Stimulated activated CD4-positive, alpha-beta T cell treated with anti-CD3 and anti-CD28 coated beads, Interleukin-1b, Interleukin-23, amount 100 ng/mL, for 24 hours (primary cell): ENCODE measurements at places on chromosomes 1 and 21.

GRCh38 chr1:51666478-51666877, 49.6 kb downstream of the OSBPL9 start:
- no peak for DNase-seq

DNA sequence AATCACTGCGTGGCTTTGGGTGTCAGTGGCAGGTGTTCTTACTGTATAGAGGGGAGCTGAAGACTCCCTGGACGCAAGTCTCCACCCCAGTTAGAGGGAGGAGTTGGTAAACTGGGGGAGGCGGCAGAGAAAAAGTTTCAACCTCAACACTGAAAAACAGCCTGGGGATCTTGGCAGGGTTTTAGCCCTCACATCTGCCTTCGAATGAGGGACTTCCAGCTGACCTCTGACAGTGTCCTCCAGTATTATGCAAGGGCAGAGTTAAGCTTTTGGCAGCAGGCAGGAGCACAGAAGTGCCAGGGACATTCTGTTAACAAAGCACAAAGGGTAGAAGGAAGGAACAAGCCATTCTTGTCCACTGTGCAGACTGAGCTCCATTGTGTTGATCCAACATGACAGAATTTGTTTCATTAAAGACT, 41.2 kb upstream of the RAB4A start:
- DNase-seq: no peak

DNA sequence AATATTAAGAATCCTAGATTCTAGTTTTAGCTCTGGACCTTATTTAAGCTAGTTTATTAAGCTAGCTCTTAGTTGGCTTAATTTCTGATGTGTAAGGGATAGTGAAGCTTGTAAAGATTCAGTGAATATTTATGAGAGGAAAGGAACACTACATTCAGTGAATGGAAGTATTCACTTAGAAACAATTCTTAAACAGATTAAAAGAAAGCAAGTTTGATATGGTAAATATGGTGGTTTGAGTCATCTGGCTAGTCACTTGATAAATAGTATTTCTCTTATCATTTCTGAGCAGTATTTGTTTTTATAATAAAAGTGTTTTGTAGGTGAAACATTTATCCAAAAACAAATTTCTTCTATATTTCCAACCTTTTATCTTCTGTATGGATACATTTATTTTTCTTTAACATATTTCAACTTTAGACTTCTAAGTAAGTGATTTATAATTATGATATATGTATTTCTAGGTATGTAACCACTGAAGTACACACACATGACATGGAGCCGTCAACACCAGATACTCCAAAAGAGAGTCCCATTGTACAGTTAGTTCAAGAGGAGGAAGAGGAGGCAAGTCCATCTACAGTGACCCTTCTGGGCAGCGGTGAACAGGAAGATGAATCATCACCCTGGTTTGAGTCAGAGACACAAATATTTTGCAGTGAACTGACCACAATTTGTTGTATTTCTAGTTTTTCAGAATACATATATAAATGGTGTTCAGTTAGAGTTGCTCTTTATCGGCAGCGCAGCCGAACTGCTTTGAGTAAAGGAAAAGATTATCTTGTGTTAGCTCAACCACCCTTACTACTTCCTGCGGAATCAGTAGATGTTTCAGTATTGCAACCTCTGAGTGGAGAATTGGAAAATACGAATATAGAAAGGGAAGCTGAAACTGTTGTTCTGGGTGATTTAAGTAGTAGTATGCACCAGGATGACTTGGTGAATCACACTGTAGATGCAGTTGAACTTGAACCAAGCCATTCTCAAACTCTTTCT, 55.6 kb downstream of the SUCO start:
- no peak for DNase-seq

DNA sequence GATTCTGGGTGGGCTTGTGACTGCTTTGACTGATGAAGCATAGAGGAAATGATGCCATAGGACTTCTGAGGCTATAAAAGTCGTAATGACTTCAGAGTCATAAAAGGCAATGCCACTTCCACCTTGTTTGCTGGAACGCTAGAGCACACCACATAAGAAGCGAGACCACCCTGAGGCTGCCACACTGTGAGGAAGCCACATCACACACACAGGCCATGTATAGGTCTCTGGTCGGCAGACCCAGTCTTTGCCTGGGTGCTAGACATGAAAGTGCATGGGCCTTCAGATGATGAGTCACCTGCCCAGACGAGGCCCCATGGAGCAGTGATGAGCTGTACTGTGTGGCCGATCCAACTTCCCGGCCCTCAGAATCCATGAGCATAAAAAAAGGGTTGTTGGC, 14.2 kb upstream of the KANK4 start:
- DNase-seq: no peak

DNA sequence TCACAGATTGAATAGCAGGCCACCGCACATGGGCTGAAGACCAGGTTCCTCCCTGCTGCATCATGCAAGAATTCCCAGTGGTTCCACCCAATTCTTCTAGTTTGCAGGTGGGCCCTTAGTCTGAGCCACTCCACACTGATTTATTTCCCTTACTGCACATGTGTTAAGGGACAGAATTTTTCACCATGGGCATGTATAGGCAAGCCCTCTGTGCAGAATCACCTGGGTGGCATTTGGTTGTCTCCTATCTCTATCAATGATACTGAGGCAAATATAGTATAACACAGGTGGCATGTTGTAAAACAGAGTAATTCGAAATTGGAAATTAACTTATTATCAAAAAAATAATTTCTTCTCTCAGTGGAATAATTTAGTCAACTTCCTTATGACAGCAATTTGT, 1892.4 kb downstream of the NCAM2 start:
- no peak for DNase-seq

- no peak for DNase-seq
These were observed 16.8 kb upstream of the NID1 start for GRCh38 chr1:236081546-236082227.

DNA sequence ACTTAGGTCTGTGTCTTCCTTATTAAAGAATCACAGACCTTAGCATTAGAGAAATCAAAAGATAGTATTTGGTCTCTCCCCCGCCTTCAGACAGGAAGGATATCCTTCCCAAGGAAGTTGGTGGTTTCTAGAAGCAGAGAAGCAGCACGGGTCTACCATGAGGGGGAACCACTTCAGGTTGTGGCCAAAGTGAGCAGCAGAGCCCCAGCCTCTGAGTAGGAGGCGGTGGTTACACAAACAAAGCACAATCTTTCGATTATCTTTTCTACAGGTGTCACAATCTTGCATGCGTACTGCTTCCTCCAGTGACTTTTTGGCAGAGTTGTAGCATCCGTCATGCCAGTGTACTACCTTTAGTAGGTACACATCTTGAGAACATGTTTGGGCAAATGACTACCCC, 8.8 kb downstream of the PGLYRP4 start:
- no peak for DNase-seq

DNA sequence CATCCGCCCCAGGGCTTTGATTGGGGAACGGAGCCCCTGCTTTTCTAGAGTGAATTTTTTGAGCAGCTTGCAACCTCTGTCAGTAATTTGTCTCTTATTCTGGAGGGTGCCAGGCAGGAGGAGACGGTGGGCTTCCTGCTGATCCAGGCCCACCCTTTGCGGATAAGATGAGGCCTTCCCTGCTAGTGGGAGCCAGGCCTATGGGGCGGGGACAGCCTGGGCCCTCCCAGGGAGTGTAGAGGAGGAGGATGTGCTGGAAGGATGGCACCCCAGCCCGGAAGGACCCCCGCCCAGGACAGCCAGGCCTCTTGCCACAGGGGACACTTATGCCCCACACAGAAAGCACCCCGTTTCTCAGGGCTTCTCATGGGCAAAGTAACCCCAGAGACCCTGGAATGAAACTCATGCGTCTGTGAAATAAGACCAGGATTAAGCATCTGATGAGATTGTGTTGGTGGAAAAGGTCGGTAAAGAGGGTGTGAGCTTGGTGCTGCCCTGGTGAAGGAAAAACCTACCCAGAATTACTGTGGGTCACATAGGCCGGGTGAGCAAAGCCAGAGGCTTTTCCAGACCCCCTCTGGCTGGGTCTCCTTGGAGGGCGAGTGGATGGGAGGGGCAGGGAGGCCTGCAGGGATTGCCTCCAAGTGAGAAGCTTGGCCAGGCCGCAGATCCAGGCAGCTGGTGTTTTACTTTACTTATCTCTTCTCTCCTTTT, 118.7 kb downstream of the SIK1 start:
- DNase-seq: no peak

GRCh38 chr1:174391716-174392115, 56.0 kb upstream of the GPR52 start:
- no peak for DNase-seq

- DNase-seq: no peak
These were observed 30.1 kb downstream of the SPSB1 start for GRCh38 chr1:9322661-9323244.

GRCh38 chr1:221025501-221025900, 146.3 kb downstream of the HLX start:
- DNase-seq: no peak

DNA sequence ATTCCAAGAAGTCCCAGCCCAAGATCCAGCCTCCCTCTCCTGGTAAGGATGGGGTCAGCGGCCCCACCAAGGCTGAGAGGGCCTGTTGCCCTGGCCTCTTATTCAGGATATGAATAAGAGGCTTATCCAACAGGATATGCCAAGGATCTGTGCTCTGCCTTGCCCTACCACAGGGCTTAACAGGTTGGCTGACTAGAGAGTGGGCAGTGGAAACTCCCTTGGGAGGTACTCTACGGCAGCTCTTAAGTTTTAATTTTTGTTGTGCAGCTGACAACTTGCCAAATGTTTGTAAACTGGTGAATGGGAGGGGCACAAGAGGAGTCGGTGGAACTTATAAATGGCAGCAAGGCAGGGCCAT, 16.5 kb upstream of the PIGV start:
- DNase-seq: no peak

- no peak for DNase-seq
These were observed 146.0 kb downstream of the MIS18A start for GRCh38 chr21:32132881-32133280.

- no peak for DNase-seq
These were observed 673.4 kb upstream of the ADGRL4 start for GRCh38 chr1:79679916-79680315.

DNA sequence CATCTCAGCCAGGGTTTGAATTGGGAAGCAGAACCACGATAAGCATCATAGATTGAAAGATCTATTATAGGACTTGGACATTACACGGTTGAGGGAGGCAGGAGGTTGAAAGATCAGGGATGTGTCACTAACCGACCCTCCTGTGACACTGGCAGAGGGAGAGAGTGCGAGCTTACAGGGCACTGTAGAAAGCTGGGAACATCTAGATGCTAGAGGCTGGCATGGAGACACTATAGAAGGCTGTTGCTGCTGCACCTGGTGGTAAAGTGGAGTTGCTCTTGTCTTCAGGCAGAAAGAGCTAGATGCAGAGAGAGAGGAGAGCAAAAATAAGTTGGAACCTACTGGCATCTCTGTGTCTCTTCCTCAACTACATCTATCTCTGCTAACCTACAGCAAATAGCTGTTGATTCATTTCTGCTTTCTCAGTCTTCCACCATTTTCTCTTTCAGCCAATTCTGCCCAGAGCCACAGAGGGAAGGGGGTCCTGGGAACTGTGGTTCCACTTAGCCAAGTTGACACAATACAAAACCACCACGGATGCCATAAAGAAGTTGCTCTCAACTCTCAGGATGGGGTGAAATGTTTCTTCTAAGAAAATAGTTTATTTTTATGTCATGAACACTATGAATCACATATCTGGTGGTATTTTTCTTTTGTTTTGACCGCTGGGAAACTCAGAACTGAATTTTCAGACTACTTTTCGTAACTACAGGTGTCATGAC, 155.9 kb downstream of the ZNF281 start:
- DNase-seq: no peak

- DNase-seq: no peak
These were observed 127.2 kb upstream of the KLHDC7A start for GRCh38 chr1:18353528-18353927.

DNA sequence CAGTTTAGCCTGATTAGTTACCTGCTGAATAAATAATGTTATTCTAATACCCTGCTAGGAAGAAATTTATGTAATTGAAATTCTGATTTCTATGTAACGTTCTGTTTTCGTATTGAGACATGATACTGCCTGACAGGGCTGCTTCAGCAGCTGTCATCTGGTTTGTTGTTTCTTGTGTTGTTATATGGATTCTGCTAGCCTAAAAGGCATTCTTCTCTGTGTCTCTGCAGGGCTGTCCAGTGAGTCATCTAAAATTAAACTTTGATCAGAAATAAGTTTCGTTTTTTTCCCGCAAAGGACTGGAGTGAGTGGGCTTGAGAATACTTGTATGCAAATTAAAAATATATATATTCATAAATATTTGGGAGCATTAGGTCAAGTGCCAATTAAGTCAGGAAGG, 93.0 kb downstream of the DYRK1A start:
- DNase-seq: no peak

- DNase-seq: no peak
These were observed 48.8 kb downstream of the LAMC2 start for GRCh38 chr1:183234660-183235476.

DNA sequence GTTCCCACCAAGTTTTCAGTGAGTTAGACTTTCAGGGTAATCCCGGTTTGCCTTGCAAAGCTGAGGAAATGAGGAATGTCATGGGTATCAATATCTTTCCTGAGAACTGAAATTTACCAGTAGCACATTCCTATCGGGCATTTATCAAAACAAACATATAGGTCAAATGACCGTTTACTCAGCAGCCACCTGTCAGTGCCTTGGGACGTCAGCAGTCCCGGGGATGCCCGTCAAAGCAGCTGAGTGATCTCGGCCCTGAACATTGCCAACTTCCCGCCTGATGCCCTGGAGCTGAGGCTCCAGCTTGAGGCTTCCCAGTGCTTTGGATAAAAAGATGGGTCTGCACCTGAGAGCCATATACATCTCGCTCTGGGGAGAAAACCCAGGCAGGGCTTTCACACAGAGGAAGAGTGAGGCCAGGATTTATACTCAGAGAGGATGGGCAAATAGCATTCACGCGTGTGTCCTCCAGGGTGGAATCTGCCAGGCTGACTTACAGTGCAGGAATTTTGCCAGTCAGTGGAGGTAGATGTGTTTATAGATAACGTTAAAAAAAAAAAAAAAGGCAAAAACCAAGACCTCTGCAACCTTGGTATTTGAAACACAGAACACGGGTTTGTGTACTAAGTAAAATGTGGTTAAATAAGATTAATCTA, 435.7 kb upstream of the VAMP3 start:
- DNase-seq: no peak

GRCh38 chr1:151371370-151372057, 991 bp downstream of the SELENBP1 start:
- no peak for DNase-seq

GRCh38 chr1:41434748-41435449, 49.6 kb downstream of the EDN2 start:
- DNase-seq: no peak

GRCh38 chr21:38897532-38898421, 92.0 kb downstream of the ETS2 start:
- no peak for DNase-seq

- DNase-seq: peak; percentile 57
These were observed 43.7 kb downstream of the KIF21B start for GRCh38 chr1:200979574-200980451.
